ENCODE measurements at places on chromosomes 12 and 14.

GRCh38 chr14:105447651-105448640 lies 26.7 kb upstream of the CRIP2 start:
- DNase-seq, result no peak

GRCh38 chr12:87338681-87339080 lies 690.5 kb downstream of the C12orf50 start:
- no peak for DNase-seq

DNA sequence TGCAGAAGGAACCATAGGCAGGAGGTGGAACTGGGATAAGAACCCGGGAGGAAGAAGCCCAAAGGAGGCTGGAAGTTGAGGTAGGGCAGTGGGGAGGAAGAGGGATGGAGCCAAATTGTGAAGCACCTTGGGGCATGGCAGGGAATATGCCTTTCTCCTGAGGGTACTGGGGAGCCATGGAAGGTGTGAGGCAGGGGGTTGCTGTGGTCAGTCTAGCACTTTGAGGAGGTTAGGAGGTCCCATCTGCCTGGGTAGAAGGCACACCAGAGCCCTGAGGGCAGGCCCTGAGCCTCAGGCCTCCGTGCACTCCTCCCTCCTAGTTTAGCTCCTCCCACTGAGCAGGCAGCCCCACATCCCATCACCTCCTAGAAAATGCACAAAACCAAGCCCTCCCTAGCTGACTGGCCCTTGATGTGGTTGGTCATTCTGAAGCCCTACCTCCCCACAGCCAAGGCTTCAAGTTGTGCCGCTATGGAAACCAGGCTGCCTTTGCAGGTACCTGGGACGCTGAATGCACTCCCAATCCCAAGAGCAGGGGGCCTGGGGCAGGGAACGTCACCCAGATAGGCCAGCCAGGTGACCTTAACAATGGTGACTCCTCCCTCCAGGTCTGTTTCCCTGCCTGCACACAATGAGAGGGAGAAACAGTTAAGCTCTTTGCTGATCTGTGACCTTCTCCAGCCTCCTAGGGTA lies 15.1 kb downstream of the PHETA1 start:
- no peak for DNase-seq

DNA sequence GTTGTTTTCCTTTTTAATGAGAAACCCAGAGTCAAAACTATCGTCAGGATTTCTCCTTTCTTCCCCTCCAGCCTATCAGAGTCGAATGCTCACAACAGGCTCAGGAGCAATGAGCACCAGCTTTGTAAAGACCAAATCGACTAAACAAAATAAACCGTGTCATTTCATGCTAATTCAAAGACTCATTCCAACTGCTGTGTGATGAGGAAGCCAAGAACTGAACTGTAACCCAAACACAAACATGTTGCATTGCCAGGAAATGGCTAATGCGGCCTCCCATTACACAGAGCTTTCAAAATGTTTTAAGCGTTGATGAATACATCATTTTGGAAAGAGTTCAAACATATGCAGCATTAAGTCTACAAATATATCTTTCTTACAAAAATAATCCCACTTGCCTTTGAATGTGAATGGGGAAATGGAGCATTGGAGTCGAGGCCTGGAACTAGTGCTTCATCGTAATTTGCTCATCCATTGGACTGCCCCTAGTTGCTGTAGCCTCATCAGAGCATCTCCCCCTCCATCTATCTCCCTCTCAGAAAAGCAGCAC lies 349.5 kb downstream of the GXYLT1 start:
- DNase-seq, result no peak

- no peak for DNase-seq
These were observed 23.5 kb downstream of the YEATS4 start for GRCh38 chr12:69383074-69383473.

GRCh38 chr14:61499991-61500390 lies 178.6 kb downstream of the PRKCH start:
- DNase-seq, result no peak

DNA sequence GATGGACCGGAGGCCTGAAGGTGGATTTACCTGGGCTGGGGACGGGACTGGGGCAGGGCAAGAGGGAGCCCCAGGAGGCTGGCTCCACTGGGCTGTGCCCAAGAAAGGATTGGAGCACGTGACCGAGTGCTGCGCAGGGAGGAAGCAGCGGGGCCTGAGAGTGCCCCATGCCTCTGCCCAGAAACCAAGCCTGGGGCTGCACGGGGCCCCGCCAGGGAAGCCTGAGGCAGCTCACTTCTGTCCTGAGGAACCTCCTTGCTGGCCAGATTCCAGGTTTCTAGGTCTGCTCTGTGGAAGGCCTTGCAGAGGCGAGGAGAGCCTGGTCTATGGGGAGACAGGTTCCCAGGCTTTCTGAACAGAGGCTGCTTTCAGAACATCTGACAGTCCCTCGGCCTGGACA lies 10.4 kb downstream of the NGB start:
- no peak for DNase-seq

DNA sequence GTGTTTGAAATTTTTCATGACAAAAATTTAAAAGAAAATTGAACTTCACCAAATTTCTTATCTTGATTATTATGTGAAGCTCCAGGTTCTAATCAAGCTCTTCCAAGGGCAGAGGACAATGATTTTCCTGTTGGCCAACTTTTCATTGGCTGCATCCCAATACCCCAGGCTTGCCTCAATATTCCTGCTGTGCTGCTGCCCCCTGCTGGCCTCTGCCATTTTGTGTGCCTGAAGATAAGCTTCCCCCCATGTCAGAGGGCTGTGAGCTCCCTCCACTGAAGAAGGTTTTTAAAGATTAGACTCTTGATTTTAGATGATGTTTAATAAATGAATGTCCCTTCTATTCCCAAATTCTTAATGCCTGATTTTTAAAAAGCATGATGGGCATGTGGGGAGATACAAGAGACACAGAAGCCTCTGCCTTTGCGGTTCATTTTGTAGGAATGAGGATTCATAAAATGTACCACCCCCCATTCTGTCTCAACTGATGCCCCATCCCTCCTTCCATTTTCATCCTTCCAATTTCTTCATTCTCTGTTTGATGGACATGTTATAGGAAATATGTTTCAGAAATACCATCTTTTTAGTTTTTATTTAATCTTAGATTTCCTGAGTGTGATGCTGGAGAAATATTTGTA lies 76.7 kb upstream of the RGS6 start:
- DNase-seq, result peak; percentile 59

DNA sequence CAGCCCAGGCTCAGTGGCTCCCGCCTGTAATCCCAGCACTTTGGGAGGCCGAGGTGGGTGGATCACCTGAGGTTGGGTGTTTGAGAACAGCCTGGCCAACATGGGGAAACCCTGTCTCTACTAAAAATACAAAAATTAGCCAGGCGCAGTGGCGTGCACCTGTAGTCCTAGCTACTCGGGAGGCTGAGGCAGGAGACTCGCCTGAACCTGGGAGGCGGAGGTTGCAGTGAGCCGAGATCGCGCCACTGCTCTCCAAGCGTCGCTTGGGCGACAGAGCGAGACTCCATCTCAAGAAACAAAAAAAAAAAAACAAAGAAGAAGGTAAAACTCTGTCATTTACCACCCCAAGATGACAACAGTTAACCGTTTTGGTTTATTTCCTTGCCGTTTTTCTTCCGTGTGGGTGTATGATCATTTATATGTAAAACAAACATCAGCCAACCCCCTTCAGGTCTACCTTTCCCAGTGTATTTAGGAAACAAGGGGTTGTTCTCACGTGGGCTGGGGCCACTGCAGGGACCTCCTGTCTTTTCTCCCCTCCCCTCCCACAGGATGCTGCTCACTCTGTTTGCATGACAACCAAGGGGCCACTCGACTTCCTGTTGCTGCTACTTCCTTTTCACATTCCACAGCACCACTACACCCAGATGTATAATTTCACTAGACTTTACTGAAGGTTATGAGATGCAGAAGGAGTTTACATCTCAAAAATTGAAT lies 13.6 kb downstream of the TTC9 start:
- DNase-seq, result peak; percentile 89

DNA sequence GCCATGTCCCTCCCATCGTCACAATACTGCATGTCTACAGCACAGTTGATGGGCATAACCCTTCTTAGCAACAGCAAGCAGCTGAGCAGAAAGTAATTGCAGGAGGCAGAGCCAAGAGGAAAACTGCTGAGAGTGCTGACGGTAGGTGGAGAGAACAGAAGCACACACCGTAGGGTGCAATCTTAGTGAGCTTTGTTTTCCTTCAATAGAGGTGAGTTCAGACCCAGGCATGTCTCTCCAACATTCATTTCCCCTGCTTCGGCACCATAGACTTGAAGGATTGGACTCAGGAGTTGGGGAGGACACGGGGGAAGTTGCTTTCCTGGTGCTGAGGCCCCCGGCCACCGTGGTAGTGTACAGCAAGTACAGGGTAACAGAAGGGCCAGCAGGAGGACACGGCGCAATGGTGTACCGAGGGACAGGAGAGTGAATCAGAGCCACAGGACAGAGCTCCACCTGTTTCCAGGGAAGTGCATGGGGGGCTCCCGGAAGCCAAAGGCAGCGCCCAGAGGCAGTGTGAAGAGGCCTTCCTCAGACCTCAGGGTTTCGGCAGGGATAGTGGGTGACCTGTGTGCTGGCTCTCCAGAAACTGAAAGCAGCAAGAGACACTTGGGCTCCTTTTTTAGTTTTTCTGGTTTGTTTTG lies 36.3 kb upstream of the SINHCAF start:
- DNase-seq, result no peak

GRCh38 chr14:94103554-94104150 lies 6.9 kb upstream of the IFI27 start:
- no peak for DNase-seq

DNA sequence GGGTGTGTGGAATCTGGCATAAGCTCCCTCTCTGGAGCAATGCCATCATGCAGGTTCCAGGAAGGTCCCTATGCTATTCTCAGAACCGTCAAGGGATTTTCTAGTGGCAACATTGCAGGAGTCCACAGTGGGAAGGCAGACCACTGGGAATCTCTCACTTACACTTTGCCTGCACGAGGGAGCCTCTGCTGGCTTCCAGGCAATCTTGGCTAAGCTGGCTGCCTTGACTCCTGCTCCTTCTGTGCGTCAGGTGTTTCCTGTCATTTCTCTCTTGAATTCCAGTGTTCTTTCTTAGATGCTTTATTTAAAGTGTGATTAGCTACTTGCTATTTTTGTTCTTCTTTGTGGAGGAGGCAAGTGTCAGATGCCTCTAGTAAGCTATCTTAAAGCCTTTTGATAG lies 414.0 kb upstream of the ATP2B1 start:
- no peak for DNase-seq

DNA sequence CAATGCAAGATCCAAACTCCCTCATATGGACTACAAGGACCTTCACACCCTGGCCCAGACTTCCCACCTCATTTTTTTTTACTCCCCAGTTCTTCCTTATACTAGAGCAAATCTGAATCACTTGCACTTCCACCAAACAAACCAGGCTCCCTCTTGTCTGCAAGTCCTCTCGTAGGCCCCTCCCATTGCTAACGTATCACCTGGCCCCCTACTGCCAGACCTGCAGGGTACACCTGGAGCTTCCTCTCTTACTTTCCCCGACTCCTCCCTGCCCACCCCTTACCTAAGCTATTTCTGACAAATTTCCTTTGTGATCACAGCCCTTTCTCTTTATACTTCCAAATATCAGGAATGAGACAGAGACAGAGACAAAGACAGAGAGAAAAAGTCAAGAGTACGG lies 463.9 kb downstream of the GALC start:
- no peak for DNase-seq

DNA sequence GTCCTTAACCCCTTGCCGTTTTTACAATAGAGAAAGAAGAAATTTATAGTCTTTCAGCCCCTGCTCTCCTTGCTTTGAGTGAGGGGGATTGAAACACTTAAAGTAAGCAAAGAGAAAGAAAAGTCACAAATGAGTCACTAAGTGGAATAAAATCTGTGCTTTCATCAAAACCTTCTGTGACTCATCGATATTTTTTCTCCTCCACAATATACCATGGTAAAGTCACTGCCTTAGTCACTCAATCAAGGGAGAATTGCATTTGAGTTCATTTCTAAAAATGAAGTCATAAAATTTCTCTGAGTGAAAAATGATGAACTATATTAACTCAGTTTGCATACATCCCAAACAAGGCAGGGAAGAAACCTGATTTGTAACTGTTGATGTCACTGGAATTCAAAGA lies 470.3 kb downstream of the FOXG1 start:
- DNase-seq, result no peak

- DNase-seq, result peak; percentile 42
These were observed 381.1 kb downstream of the SEC23A start for GRCh38 chr14:38721822-38722431.

DNA sequence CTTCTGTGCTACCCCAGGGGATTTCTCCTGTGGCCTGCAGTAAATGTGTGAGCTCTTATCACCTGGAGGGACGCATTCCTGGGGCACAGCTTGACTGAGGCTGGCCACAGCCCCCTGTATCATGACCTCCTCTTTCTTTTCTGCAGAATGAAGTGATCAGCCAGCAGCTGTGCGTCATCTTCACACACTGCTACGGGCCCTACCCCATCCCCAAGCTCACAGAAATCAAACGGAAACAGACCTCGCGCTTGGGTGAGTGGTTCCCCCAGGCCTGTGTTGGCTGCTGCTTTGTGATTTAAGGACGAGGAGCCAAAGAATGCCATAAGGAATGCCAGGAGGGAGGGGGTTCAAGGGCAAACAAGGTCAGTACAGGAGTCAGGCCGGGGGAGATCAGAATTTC lies 50.5 kb upstream of the PWP1 start:
- DNase-seq, result no peak

DNA sequence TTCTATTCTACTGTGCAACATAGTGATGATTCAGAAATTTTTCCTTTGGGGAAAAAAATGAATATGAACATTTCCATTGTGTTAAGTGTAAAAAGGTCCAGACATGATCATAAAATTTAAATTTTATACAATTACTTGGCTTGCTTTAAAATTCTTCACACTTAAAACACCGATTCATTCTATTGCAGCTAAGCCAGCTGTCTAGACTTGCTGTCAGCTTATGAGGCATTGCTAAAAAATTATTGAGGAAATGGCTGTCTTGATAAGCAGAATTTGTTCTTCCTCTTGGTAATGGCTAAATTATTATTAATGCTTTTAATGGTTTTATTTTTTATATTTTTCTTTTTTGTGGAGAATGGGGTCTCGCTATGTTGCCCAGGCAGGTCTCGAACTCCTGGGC lies 1.8 kb downstream of the LYSET start:
- DNase-seq, result no peak

GRCh38 chr12:108751821-108752220 lies 20.5 kb upstream of the CORO1C start:
- DNase-seq, result no peak

DNA sequence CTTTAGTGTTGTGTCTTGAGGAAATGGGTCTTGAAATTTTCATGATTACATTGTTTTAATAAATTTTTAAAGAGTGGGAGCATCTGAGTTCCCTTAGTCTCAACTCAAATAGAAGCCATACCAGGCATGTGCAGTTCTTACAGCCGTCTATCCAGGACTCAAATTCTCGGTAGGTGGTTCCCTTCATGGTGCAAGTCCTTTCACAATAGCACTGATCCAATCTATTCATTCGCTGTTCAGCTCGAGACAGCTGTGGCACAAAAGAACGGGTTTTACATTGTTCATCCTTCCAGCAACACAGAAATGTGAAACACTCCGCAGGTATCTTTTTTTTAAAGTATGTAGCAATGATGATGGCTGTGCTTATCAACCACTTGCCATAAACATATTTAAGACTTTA lies 100.2 kb downstream of the NELL2 start:
- no peak for DNase-seq

Data from activated CD4-positive, alpha-beta T cell treated with anti-CD3 and anti-CD28 coated beads, Interleukin-2, amount 50 U/mL, for 16 hours (primary cell).